ENCODE measurements at places on chromosomes 3 and 15.

GRCh38 chr3:178325330-178325729 lies 210.9 kb upstream of the KCNMB2 start:
- DNase-seq = peak; percentile 77

DNA sequence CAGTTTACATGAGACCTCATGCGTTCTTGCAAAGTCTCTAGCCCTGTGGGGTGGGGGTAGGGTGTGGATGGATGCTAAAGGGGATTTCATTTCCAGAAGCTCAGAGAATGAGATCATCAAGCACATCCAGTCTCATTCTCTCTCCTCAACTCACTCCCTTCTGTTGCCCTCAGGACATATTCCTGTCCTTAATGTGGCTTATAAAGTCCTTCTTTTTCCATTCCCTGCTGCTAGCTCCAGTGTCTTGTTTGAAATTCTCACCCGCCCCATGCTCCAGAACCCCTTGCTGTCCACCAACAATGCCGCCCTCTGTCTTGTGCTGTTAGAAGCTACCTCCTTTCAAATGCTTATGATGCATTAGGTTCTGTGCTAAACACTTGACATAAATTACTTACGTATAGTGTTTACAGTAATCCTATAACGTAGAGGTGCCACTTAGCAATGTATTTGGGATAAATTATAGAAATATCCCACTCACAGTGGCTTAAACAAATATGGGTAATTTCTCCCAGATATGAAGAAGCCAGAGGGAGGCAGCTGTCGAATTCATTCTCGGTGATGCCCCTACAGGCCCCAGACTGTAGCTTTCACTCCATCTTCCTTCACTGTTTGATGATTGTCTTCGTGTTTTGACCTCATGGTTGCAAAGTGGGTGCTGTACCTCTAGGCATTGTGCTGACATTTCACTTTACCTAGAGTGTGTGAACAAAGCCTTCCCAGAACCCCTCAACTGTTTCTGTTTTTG lies 273.1 kb upstream of the TBL1XR1 start:
- peak; percentile 38 for DNase-seq

DNA sequence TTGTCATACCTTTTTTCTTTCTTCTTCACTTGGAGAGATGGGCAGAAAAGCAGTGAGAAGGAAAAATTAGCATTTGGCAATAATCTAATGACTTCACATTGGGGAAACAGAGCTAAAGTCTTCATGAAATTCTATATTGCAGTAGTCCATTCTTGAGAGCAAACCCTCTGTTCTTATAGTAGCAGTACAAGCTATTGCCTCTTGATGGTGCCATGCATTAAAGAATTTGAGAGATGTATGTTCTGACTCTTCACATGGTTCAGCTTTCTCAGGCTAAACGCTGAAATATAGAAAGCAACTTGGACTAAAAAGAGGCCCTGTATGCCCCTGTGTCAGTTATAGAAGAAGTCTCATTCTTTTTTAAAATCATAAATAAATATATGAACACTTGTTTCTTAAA lies 36.0 kb downstream of the PHLDB2 start:
- peak; percentile 66 for DNase-seq

- no peak for DNase-seq
These were observed 766 bp upstream of the EMC4 start for GRCh38 chr15:34223904-34224596.

DNA sequence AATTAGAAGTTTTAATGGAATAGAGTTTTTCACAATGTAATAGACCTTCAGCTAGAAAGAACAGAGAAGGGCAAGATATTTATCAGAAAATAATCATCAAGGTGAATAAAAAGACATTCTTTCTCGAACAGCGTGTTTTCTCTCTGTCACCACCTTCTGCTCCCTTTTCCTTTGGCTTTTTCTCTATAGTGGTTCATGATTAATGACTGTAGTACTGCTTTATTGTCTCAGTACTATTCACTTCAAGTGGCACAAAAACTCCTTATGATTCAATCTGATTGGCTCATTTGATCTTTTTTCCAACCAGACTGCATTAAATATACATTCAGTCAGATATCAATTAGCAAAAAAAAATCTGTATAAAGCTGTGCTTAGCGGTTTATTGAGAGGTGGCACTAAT lies 516.0 kb downstream of the OTOL1 start:
- DNase-seq = no peak

DNA sequence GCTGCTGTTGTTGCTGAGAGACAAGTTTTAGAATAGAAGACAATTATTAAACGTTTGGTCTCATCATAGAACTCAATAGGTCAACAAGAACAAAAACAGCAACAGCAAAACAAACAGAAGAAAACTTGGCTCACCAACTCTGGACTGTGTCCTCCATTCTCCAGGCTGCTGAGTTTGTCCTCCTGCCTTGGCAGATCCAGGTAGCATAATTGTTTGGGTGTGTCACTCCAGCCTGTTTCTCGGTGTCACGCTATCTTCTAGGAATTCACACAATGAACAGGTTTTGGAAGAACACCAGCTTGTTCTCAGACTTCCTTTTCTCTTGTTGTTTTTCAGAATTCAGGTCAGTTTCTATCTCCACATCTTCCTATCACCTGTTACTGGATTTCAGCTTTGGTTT lies 34.7 kb downstream of the ARRDC4 start:
- DNase-seq = no peak

DNA sequence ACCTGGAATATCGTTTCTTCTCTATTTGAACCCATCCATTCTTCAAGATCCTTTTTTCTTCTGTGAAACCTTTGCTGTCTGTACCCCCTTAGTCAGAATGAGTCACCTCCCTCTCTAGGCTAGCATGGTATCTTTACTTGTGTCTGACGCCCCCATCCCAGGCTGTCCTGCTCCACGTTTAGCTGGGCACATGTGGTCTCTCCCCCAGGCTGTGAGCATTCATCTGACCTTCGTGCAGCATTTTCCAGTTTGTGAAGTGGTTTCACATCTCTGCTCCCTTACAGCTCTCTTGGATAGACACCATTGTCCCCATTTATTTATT lies 14.3 kb upstream of the TLE3 start:
- DNase-seq = no peak

GRCh38 chr15:42728972-42729371 lies 8.0 kb downstream of the CDAN1 start:
- DNase-seq = no peak

GRCh38 chr3:126350502-126351085 lies 6.6 kb downstream of the KLF15 start:
- no peak for DNase-seq

Data from astrocyte of the spinal cord (primary cell).